ENCODE measurements at places on chromosomes 6 and 20.

- no peak for DNase-seq
These were observed 86.8 kb downstream of the ARHGAP18 start for GRCh38 chr6:129623008-129623732.

- DNase-seq = no peak
These were observed 33.1 kb downstream of the MYLIP start for GRCh38 chr6:16162003-16162402.

DNA sequence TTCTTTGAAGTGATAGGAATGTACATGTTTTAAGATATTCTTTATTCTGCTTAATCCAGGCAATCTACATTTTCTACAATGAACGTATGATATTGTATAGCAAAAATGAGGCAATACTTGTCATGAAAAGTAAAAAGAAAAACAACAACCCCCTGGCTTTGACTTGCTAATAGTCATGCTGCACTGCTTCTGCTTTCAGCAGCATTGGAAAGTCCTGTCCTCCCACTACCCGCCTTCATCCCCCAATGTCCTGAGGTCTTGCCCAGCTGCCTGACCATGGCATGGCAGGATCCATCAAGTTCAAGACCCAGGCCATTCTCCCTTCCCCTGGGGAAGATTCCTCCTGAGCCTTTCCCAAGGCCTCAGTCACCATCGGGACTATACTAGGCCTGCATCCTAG lies 156.5 kb downstream of the SH3BGRL2 start:
- no peak for DNase-seq

GRCh38 chr6:165443462-165443861 lies 134.1 kb upstream of the C6orf118 start:
- DNase-seq = no peak

DNA sequence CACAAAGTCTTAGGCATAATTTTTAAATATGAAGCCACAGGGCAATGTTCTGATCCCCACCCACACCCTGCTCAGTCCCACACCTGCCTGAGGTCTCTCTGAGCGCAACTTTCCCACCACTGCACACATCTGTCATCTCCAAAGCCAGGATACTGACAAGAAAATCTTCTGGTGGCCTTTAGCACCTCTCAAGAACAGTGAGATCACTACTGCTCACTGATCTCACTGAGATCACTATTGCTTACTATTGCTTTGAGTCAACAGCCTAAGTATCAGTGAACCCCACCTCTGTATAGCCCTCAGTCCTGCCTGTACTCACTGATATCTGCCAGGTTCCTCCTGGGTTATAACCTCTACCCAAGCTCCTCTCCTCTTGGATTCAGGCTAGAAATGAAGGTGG lies 6.4 kb downstream of the TNFRSF21 start:
- no peak for DNase-seq

DNA sequence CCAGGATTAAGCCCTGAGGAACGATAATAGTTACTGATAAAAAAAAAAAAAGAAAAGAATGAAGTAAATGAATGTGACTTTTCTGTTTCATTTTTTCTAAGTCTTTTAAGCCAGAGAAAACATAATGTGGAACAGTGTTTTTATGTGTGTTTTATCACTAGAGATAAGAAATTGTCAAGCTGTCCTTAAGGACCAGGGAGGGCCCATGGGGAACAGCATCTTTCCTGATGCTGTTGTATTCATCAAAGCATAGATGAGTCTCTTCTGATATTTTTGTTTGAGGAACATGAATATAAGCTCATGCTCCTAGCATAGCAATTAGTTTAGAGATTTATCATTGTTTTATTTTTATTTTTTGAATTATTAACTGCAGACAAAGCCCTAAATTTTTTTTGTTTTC lies 150.2 kb downstream of the LAMA2 start:
- DNase-seq = no peak

- DNase-seq = no peak
These were observed 1.7 kb downstream of the CENPB start for GRCh38 chr20:3784863-3785239.

DNA sequence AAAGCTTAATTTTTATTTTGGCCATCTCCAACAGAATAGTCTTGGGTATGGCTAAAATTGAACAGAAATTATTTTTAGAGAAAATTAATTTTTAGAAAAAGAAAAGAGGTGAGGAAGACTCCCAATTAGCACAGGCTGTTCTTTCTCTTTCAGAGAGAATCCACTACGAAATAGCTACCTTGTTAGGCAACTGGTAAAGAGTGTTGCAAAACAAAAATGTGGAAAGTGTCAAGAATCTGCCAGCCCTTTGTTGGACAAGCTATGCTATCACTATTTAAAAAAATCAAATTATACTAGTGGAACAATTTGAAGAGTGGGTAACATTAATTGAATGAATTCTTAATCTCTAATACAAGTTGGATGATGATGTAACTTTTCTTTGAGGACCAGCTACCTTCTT lies 19.2 kb upstream of the ZSCAN9 start:
- no peak for DNase-seq

DNA sequence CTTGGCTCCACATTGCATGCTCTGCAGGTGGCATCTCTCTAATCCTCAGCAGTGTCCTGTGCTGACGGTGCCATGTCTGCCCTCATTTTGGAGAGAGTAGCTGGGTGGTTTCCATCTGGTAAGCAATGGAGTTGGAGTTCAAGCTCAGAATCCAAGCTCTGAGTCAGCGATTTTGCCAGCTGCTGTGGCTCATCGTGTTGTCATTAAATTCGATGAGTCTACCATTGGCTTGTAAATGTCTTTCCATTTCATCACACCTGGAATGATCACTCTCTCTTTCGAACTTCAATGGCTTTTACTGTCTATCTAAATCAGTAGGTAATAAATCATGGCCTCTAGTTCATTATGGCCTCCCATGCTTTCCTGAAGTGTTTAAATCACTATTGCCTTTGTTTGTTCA lies 378.5 kb upstream of the TSHZ2 start:
- no peak for DNase-seq

DNA sequence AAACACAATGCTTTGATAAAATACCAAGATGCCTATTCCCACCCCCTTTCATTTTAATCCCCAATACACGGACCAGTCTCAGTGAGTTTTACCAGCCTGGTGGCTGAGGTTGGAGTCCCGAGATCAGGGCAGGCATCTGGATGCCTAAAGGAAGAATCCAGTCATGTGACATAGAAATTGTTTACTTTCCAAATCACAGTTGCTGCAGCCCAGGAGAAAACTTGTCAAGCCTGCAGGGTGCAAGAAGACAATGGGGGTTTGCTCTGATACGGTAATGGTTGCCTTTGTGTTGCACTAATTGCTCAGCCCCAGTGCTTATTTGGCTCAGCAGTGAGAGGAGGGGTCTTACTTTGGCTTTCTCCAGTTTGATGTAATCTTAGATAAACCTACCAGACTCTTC lies 308.5 kb upstream of the POU3F2 start:
- no peak for DNase-seq

All from activated T-cell treated with anti-CD3 and anti-CD28 coated beads, Interleukin-2, amount 50 U/mL, for 1 hour (primary cell).